ENCODE measurements at places on chromosomes 1 and 21.
A peak's percentile ranks its signal among the peaks of the same experiment; 100 is the strongest.

DNA sequence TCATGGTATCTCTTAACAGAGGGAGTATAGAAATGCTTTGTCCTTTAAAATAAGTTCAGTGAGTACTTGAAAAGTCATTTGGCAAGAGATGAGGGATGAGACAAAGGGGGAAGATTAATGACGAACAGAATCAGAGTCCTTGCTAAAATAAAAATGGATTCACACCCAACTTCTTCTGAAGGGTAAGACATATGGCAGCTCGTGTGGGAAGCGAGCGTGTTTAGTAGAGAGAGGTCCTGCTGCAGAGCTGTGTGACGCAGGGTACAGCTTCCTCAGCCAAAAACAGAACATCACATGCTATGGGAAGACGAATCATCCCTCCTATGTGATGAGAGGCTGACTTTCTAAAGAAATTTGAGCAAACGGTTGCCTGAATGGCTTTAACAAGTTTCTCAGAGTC is 158.5 kb upstream of the LMO4 start:
- DNase-seq = no peak

- peak; percentile 68 for DNase-seq
Measured at GRCh38 chr1:243850202-243850451, at the start of gene AKT3. AKT3 (minus strand) TSS chr1:243850243; CDS start chr1:243843170, 7,073 bp downstream.

GRCh38 chr21:25788677-25789076 is 53.9 kb downstream of the GABPA start:
- no peak for DNase-seq

- DNase-seq = no peak
Measured at GRCh38 chr1:19372136-19372514, 60.0 kb downstream of the SLC66A1 start.

GRCh38 chr1:21782349-21782867 is 541 bp downstream of the USP48 start:
- DNase-seq = peak; percentile 47

DNA sequence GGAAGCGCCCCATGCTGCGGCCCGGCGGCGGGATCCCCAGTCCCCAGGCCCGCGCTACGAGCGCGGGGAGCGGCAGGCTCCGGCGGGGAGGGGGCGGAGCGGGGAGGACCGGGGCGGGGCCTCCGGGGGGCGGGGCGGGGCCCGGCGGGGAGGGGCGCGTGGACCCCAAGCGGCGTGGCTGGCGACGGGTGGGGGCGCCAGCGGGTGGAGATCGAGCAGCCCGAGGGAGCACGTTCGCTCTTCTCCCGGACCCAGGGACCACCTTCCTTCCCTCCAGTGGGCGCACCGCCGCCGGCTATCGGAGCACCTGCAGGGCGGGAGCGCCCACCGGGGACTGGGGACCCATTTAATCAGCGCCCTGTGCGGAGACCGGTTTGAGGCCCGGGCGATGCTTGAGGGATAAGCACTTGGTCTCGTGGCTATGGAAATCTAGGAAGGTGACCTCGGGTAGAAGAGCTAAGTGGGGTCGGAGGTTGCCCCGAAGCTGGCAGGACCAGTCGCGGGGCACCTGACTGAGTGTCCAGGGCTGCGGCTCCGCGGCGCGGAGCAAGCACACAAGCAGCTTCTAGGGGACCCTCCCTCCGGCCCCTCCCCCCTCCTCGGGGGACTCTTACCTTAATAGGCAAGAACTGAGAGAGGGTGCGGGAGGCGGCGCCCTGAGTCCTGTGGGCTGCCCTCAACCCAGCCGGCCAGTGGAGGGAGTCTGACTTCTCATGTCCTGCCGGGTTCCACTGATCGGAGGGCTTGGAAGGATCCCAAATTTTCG is at the start of gene TSPAN2:
Gene TSPAN2, minus strand, starts transcription at position 84 of the 766 bp plus-strand sequence. Its CDS starts 71 bp downstream, at position 13.
- DNase-seq = peak; percentile 86

DNA sequence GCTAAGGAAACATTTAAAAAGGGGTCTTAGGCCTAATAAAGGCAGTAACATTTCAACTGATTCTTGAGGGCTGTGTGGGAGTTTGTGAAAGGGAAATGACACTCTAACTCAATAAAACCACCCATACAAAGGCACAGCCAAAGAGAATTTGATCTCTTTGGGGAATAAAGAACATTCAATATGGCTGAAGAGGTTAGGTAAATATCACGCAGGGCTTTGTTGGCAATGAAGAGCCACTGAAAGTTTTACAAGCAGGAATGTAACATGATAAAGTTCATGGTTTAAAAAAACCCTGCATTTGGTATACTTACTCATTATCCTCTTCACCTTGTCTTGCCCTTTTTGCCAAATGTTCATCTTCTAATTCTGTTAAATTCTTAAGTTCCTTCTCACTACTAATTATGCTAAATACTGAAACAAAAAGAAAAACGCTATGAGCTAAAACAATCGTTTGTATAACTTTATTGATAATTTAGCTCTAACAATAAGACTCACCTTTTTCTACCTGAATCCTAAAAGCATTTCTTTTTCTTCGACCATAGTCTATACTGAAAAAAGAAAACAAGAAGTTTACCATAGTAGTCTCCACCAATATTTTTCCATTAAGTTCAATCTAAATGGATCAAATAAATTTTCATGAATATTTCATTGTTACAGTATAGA is 12.5 kb downstream of the NVL start:
- no peak for DNase-seq

GRCh38 chr1:201288765-201289164 is 5.5 kb downstream of the PKP1 start:
- no peak for DNase-seq
